ENCODE measurements at places on chromosomes 7 and 10. TPM values are rescaled to one million over a fixed set of nuclear protein-coding genes. Genes with fewer than 3 reads are reported as not detected.

The PPP1R17 gene
- total RNA-seq: not detected

The EFCAB10 gene
- total RNA-seq: not detected

The DNTT gene
- total RNA-seq: not detected

The C1QL3 gene
- total RNA-seq: not detected

The SMKR1 gene
- not detected for total RNA-seq

The SCRN1 gene
- total RNA-seq: 124 TPM

The HOXA10 gene
- total RNA-seq: 0.28 TPM

The POU6F2 gene
- total RNA-seq: not detected

The LIPM gene
- not detected for total RNA-seq

The LFNG gene
- total RNA-seq: 1.4 TPM

The HYAL4 gene
- total RNA-seq: not detected

The PDE1C gene
- 61.5 TPM for total RNA-seq

The FGFR2 gene
- total RNA-seq: under 0.01 TPM

The POM121C gene
- total RNA-seq: 7.8 TPM

The NUDT5 gene
- total RNA-seq: 70.1 TPM

The KLF14 gene
- total RNA-seq: not detected

The SLC18A3 gene
- not detected for total RNA-seq

The FAM131B gene
- total RNA-seq: 3.4 TPM

The PTPN20 gene
- not detected for total RNA-seq

The SFTPA1 gene
- not detected for total RNA-seq

The SRPK2 gene
- 33.0 TPM for total RNA-seq

The PRLHR gene
- total RNA-seq: not detected

The PRSS37 gene
- total RNA-seq: not detected

The CRYGN gene
- not detected for total RNA-seq

The ECD gene
- total RNA-seq: 36.9 TPM

The KEL gene
- not detected for total RNA-seq

The CELF2 gene
- 5.6 TPM for total RNA-seq

The KNDC1 gene
- 0.56 TPM for total RNA-seq

The NRCAM gene
- 0.83 TPM for total RNA-seq

The CPVL gene
- not detected for total RNA-seq

The SPDYE2 gene
- not detected for total RNA-seq

The MEIG1 gene
- total RNA-seq: not detected

The PDZD7 gene
- total RNA-seq: 0.83 TPM

The PALD1 gene
- under 0.01 TPM for total RNA-seq

The STEAP4 gene
- total RNA-seq: not detected

The TMEM270 gene
- not detected for total RNA-seq

The VPS37D gene
- 2.3 TPM for total RNA-seq

The ADIRF gene
- 2.3 TPM for total RNA-seq

The KIN gene
- 3.0 TPM for total RNA-seq

The OPALIN gene
- total RNA-seq: not detected

The RAB11FIP2 gene
- 13.1 TPM for total RNA-seq

The PRR15 gene
- total RNA-seq: not detected

The SPDYE5 gene
- total RNA-seq: not detected

The TMEM60 gene
- total RNA-seq: 19.2 TPM

The HOXA11 gene
- not detected for total RNA-seq

The DDX56 gene
- 67.7 TPM for total RNA-seq

Measured in IMR-90 (cell line).